Stimulated activated CD4-positive, alpha-beta T cell treated with anti-CD3 and anti-CD28 coated beads, Interleukin-15, amount 100 ng/mL, for 24 hours (primary cell): ENCODE measurements at places on chromosomes 3 and 15.

DNA sequence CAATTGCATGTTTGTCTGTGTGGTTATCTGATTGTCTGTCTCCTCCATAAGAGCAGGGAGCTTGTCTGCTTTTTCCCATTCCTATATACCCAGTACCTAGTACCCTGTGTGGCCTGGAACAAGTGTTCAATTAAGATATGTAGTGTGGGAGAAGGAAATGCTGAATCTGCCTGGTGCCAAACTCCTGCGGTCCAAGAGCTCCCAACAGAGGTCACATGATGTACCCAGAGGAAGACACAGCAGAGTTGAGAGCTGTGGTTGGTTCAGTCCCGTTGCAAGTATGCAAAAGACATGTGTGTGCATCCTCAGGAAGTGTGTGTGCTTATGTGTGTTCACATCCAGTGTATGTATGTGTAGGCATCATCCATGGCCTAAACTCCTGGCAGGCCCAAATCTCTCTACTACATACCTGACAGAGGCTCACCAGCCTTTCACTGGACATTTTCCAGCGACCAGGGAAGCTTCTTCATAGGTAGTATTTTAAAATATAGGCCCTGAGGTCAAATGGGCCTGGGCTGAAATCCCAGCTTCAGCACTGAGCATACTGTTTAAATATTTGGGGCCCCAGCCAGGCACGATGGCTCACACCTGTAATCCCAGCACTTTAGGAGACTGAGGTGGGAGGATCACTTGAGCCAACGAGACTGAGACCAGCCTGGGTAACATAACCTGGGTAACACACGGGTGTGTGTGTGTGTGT, 34.0 kb upstream of the ITGA11 start:
- no peak for DNase-seq

DNA sequence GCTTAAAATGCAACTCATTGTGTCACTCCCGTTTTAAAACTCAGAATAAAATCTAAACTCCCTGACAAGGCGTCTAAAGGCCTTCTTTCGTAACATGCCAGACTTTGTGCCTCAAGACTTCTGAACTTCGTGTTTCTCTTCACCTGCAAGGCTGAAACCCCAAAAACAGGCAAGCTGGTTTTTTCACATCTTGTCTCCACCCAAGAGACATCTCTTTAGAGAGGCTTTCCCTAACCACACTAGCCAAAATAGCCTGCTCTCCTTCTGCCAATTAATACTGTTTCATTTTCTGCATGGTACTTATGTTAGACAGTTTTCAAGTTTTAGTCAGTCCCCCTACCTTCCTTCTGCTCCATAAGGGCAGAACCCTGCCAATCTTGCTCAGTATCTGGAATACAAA, 41.6 kb downstream of the RAF1 start:
- no peak for DNase-seq

DNA sequence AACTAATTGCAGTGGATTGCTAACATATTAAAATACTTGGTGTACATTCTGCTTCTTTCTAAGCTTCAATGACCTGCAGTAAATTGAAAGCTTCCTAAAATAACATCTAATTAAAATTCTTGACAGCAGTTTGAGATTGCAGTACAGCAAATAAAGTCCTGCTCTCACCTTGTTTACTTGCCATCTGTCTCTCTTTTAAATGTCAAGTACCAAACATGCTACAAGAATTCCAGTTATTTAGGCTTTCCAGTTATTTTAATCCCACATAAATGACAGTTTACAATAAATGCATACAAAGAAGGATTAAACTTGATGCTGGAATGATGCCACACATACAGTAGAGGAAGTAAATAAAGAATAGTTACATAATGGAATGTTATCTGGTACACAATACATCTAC, 33.2 kb downstream of the CBLB start:
- DNase-seq: no peak

DNA sequence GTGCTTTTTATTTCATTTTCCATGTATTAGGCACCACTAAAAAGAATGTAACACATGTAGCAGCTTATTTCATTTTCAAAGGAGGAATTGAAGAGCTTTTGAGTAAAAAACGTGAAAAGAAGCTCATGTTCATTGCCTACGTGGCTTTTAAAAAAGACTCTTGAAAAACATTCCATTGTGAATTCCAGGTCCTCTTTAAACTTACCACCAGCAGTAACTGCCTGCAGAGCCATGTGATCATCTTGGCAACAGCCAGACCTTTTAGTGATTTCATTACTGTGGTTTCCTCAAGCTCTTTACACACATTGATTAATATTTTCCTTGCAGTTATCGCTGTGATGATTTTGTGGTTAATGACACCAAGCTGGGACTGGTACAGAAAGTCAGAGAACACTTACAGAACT, 43.8 kb upstream of the FBXL22 start:
- DNase-seq: peak; percentile 27

DNA sequence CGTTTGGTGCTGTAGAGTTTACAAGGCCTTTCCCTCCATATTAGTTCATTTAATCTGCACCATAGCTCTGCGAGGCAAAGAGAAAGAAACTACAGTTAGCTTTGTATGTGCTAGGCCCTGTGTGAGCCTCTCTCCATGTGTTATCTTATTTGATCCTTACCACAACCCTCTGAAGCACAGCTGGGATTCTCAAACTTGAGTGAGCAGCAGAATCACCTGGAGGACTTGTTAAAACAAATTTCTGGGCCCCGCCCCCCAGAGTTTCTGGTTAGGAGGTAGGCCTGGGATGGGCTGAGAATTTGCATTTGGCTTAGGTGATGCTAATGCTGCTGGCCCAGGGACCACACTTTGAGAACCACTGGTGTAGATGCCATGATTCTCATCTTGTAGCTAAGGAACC, 12.3 kb downstream of the CA12 start:
- no peak for DNase-seq

- DNase-seq: peak; percentile 8
Observed at GRCh38 chr3:182981038-182981380, 671 bp upstream of the DCUN1D1 start.

- no peak for DNase-seq
Observed at GRCh38 chr15:34214135-34214534, 4.2 kb upstream of the KATNBL1 start.

DNA sequence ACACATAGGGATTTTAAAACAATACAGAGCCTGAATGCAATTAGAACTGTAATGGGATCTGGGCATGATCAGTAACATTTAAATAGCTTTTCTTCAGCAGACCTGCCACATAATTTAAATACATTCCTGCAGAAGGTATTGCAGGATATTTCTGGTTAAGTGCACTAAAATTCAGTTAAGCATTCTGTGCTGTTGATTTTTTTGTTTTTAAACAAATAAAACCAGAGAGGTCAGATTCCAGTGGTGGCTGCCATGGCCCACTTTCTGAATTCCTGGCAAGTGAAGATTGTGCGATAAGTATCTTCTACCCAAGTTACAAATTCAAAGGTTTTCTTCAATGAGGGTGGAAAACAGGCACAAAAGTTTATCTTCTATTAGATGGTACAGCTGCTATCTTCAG, 98.7 kb downstream of the RAP2B start:
- no peak for DNase-seq

- no peak for DNase-seq
Observed at GRCh38 chr3:16067837-16068471, 106.5 kb upstream of the GALNT15 start.

DNA sequence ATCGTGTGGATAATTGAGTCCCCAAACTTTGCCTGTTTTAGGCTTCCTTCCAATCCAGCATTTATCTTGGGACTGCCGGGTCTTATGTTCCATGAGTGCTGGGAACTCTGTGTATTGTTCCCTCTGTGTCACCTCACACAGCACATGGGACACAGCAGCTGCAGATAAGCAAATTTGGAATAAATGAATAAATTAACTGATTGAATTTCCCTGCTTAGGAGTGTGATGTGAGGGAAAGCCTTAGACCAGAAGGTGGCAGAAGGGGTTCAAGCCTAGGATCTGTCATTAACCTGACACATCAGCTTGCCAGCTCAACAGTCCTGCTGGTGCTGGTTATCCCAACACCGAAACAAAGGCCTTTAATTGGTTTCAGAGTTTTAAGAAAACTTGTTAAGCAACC, 114.3 kb downstream of the OXSM start:
- DNase-seq: no peak

DNA sequence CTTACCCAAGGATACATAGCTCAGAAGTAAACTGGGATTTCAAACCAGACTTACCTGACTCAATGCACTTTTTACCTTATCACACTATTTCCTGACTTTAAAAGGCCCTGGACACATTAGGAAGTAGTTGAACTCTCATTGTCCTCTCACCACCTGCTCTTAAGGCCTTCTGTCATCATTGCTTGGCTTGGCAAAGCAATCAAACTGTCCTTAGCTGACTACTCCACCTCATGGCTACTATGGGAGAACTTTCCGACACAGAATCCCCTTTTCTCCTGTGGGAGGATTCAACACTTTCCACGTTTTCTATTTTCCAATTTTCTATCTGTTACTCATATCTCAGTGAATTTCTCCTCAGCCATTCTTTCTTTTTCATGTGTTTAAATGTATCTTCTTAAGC, 55.4 kb downstream of the ZNF148 start:
- no peak for DNase-seq

DNA sequence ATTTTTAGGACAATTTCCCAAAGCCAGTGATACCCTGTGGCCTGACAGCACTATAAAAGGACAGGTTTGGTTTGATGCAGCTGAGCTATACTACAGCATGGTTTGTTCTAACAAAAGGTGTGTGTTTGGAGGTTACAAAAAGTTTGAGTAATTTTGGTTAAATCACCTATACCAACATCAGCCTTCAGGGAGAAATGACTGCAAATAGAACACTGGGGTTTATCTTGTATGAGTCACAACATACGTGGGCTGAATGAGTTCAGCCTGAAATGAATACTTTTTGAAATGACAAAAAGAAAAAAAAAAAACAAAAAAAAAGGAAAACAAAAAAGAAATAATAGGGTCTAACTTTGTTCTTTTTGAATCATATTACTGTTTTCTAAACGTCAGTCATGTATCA, 345.7 kb downstream of the CNTN3 start:
- no peak for DNase-seq

DNA sequence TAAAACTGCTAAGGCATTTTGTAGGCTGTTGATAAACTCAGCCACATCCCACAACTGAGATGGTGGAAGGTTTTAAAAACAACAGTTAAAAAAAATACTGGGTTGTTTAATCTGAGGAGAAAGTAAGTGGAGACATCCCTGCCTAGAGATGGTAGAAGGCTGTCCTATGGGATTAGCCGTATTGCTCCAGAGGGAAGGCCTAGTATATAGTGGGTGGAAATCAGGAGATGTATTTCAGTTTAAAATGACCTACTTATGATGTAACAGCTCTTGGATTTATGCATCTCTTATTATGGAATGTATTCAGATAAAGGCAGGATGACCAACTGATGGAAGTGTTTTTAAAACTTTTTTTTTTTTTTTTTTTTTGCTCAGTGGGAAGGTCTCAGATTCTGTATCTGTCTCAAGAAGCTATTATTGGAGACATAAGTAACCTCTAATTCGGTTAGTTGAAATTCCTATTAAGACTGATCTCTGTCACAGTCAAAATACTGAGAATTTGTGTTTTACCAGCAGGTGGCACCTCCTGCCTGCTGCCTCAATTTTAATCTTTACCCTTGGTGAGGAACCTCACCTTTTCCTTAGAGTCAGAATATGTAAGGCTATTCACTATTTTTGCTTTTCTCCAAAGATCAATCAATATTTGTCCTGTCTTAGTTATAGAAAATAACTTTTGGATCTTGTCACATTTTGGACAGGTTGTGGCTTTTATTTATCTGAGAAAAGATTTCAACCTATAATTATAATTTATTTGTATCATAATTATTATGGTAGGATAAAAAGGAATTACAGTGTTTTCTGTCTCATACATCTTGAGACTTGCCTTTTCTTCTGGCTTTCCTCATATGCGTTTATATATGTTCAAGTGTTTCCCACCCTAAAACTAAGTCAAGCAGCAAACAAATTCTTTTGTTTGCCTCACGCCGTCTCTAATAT, 63.0 kb downstream of the VPS8 start:
- DNase-seq: peak; percentile 4

- no peak for DNase-seq
Observed at GRCh38 chr3:17302774-17303173, 418.0 kb downstream of the PLCL2 start.

DNA sequence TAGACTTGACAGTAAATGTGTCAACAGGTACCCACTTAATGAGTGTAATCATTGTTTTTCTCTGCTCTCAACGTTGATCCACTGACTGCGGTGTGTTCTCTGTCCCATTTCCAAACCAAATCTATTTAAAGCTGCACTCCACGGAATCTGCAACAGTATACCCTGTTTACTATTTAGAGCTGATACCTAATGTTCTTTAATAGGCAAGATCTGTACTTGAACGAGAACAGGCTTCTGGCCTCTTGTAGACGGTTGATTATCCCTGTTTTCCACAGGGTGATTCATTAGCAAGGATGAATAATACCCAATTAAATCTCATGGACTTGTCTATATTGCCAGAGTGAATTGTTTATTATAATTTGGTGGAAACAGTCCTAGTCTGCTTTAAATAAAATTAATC, 189.9 kb downstream of the LPP start:
- no peak for DNase-seq

DNA sequence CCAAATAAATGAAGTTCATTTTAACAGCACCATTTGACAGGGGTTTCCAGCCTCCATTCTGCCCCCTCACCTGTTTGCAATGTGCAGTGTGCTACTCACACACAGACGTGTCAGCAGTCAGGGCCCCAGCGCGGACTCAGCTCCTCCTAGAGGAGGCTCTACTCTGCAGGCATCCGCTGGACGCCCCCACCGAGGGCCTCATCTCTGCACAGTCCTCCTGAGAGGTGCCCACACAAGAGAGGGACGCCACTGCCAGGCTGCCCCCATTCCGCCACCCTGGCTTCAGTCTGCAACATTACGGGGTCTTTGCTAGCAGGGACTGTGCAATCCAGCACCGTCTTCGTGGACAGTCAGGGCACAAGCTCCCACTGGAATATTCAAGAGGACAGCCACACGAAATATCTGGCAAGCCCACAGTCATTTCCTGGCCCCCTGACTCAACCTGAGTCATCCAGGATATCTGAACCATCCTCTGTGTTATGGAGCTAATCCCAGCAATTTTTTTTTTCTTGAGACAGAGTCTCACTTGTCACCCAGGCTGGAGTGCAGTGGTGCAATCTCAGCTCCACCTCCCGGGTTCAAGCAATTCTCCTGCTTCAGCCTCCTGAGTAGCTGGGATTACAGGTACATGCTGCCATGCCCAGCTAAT, 255.0 kb downstream of the OCA2 start:
- no peak for DNase-seq

- DNase-seq: no peak
Observed at GRCh38 chr3:179881791-179882190, 154.9 kb downstream of the PEX5L start.
